Hematopoietic multipotent progenitor cell (in vitro differentiated cells): ENCODE measurements at places on chromosomes 1 and 21. TPM values are rescaled to one million over a fixed set of nuclear protein-coding genes. Genes with fewer than 3 reads are reported as not detected.

Gene CDC42BPA
- total RNA-seq = 10.2 TPM

- no peak for DNase-seq
Measured at GRCh38 chr1:161773791-161774190, 7.7 kb downstream of the ATF6 start.

Gene TRIM45
- total RNA-seq = 7.0 TPM

Gene ESPN
- total RNA-seq = 0.27 TPM
